ENCODE measurements at places on chromosomes 11 and 22.

- DNase-seq = no peak
Observed at GRCh38 chr11:3203221-3204043, 15.2 kb downstream of the MRGPRG start.

- DNase-seq = peak; percentile 74
Observed at GRCh38 chr11:99020352-99021225, at the start of gene CNTN5. CNTN5 (plus strand) TSS chr11:99020949.

DNA sequence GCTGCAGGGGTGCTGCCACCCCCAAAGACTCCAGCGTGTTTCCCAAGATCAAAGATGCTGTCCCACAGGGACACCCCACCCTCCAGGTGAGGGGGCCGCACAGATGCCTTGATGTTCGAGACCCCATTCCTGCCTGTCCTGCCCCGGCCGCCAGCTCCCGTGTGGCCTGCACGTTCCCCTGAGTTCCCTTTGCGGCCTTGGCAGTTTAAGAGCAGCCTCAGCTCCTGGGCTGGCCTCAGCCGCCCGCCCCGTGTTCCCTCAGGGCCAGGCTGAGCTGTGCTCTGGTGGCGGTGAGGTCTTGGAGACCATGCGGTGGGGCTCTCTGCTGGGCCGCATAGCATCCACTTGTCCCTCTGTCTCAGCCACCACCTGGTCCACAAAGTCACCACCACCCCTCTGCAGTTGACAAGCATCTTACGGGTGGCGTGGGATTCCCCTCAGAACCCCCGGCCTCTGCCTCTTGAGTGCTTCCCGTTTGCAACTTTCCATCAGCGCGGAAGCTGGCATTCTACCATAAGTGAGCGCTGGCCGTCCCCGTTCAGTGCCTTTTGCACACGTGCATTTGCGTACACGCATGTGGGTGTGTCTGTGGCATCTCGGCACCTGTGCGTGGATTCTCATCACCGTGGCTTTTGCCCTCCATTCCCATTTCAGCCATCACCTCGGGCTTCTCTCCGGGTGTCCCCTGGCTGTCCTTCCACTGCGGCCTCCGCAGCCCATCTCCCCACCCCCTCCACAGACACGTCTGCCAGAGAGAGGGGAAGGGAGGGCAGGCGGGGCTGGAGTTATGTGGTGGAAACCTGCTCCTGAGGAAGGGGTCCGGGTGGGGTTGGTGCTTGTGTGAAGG is 35.9 kb downstream of the CTTN start:
- no peak for DNase-seq

GRCh38 chr22:29375398-29376076 is 12.8 kb downstream of the AP1B1 start:
- no peak for DNase-seq

DNA sequence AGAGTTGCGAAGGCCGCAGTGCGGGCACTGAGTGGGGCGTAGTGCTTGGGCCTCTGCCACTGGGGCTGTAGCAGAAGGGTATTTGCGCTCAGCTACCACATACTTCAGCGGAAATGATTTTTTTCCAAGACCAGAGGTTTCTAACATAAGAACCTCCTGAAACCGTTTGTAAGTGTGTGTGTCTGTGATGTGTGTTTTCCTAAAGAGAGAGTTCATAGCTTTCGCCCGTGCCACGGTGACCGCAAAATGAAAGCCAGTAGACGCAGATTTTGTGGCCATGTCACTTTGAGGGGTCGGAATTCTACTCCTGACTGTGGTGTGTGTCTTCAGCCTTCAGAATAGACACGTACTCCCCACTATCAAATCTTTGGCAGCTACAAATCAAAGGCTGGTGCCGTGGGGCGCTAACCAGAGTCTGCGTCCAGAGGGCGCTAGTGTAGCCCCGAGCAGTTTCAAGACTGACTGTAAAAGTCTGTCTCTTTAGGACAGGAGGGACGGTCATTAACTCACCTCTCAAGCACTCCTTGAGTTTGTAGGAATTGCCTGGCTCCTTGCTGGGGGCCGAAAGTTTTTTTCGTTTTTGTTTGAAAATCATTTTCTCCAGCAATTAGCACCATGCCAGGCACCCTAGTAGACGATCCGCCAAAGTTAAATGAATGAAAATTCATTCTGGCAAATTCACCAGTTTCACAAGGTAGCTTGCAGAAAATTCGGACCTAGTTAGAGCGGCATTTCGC is 2.5 kb upstream of the CALCA start:
- DNase-seq = no peak

DNA sequence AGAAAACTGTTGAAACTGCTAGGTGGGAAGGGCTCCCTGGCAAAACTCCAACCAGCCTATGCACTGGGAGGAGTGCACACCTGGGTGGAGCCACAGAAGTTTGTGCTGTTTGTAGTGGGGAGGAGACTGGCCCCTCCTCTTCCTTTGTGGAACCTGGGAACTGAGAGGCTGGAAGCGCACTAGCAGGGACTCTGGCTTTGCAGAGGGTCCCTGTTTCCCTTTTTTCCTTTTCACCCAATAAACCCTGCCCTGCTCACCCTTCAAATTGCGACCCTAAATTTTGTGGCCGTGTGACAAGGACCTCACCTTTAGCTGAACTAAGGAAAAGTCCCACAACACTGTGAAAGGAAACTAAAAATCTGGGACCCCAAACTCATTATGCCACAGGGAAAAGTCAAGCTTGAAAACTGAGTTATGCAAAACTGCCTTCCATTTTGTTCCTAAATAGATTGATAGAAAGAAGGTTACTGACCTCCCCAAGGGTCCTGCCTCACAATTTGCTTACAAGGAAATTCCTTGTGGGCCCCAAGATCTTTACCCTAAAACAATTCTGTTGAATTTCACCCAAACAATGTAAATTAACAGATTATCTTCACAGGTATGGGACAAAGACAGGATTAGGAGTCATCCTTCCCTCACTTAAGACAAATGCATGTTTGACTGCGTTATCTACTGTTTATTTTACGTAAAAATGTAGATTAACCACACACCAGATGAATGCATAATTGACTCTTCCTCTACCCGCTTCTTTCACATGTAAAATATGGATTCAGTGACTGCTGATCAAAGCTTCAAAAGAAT is 81.0 kb downstream of the SLC36A4 start:
- no peak for DNase-seq
